ENCODE measurements at places on chromosomes 5 and 9.

DNA sequence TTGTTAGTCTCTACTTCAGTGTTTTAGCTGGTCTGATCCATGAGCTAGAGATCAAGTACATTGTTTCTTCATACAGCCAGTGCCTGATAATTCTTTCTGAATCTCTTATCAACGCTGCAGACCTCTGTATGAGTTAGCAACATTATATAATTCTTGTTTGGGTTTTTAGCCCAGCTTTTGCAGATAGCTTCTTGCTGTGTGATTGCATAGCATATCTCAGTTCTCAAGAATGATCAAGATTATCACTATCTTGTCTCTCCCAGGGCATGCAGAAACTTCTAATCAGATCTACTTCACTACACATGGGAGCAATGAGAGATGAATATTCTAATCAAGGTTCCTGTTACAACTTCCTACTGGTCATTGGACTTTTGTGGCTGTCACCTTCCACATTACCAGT, 158.3 kb downstream of the FAM174A start:
- DNase-seq: no peak

DNA sequence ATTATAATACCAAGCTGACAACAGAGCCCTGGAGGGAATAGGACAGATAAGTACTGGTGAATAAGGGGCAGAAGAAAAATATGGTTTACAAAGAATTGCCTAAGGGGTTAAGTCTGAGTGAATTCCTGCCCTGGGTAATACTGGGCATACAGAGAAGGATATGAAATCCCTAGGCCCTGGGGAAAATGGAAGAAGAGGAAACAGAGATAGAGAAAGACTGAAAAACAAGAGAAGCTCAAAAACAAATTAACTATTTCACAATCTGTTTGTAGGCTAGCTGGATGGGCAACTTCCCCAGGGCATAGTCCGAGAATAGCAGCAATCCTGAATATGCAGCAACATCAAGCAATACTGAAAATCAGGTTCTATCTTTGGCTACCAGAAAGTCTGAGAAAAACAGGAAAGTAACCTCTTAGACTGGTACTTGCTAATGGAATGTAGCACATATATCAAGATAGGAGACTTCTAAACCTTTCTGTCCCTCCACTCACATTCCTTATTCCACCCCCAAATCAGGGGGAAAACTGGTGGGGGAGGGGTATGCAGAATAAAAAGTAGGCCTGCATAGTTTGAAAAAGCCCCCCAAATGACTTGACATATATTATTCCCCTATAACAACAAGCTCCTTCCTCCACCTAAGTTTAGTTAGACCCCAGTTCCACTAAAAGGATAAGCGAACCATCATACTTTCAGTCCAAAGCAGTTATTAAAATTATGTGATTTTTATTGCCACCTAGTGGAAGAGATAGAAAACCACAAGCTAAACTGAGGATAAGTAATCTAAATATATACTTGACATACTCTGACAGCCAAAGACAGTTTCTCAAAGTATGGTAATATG, 20.6 kb downstream of the SLC38A9 start:
- no peak for DNase-seq

GRCh38 chr5:178467205-178467567, 123.0 kb downstream of the COL23A1 start:
- DNase-seq: peak; percentile 6

DNA sequence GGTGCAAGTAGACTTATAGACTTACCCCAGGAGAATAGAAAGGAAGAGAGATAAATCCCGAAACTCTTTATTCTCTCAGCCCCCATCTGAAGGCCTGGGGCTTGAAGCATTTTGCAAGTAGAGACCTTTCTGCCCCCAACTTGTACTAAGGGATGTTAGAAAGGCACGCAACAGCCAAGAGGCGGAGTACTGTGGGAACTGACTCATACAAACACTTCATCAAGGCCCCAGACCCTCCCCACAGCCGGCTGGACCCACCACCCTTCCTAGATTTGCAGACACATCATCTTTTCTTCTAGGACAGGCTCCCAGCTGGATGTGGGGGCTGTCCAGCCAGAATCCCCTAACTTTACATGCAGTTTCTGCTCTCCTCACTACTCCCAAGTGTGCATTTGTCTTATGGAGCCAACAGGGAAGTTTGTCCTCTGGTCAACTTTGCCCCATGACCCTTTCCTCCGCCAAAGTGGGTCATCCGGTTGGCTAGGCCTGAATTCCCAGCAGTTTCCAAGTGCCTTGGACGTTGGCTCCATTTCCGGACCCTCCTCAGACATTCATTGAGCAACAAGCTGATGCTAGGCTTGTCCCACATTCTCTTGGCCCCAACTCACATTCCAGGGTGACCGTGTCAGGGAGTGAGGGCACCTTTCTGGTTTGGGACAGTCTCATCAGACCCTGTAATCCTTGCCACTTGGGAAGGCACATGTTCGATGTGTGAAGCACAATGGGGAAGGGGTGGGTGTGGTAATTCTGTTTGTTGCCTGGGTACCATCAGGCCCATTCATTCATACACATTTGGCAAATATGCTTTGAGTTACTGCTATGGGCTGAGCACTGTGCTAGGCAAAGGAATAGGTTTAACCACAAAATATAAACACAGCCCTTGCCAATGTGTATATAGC, 64.6 kb downstream of the ABLIM3 start:
- DNase-seq: no peak

- DNase-seq: no peak
Observed at GRCh38 chr9:27933210-27934025, 360.1 kb upstream of the C9orf72 start.

DNA sequence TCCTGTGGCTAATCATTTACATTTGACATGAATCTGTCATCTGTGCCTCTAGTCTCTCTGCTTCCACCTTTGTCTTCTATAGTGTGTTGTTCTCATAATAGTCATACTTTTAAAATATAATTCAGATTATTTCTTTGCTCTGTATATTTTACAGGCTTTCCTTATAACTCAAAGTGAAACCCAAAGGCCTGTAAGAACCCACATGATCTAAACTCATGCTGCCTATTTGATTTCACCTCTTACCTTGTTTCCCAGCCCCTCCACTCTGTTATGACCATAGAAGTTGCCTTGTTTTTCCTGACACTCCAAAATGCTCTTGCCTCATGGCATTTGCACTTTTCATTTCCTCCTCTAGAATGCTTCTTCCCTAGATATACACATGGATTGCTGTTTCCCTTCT, 74.2 kb downstream of the COMMD10 start:
- no peak for DNase-seq

DNA sequence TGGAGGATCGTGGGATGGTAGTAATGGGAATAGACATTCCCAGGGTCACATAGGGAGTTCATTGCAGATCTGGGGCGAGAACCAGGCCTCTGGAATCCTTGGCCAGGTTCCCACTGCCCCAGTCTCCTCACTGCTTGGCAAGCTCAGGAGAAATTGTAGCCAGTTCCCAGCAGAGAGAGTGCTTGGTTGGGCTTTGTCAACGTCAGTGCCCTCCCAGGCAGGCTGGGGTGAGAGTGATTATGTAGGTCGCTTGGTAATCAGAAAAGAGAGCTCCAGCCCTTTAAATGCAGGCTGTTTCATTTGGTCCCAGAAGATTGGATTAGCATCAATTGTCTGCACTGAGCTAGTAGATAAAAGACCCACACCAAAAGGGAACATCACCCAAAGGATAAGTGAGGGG, 51.8 kb upstream of the GALNT10 start:
- DNase-seq: no peak

DNA sequence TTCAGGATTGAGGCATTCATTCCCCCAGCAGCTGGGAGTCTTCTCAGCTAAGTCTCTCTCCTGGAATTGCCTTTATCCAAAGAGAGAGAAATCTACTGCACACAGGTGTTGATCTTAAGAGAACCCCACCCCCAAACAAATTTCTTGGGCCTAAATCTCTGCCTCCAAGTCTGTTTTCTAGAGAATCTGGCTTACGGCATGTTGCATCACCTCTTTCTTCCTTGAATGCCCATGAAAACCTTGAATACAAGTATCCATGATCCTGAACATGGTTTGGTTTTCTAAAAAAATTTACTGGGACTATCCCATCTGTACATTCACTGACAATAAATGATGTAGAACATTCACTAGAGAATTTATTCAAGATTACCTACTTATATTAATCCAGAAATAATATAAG, 401.6 kb downstream of the PDE4D start:
- no peak for DNase-seq

- DNase-seq: no peak
Observed at GRCh38 chr9:117815315-117815714, 111.1 kb downstream of the TLR4 start.

DNA sequence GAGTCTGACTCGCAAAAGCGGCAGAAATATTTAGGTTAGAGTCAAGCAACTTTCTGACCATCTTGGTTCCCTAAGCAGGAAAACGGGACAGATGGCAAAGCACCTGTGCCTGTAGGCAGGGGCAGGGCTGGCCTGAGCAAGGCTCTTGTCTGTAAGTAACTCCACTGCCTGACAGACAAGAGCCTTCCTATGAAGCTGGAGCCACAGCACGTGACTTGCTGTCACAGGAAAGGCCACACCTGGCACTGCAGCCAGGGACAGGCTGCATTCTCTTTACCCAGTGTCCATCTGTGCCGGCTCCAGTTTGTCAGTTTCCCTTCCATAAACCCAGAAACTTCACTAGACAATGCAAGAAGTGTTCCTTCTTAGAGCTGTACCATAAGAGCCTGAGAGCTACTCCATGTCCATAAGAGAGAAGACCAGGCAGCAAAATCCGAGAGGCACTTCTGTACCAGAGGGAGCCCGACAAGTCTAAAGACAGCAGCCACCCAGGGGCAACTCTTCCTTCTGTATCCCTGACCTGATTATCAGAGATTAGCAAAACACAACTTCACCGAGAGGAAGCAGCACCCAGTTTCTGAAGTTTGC, 78.1 kb downstream of the GPR21 start:
- no peak for DNase-seq

DNA sequence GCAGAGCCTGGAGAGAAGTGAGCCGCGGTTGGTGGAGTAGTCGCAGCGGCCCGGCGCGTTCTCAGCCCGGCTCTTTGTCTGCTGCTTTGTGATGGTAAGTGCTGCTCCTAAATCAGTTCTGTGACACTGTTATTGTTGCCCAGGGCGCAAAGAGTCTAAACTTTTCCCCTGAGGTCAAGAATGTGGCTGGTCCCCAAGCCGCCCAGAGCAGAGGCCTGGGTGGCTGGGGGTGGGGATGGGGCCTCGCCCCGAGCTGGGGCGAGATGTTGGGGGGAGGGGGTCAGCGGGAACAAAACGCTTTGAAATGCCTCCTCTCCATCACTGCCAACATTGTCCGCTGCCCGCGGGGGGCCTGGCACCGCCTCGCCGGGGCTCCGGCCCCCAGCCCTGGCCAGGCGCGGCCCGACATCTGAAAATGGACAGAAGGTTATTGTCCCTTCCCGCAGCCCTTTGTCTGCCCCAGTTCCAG, 11.7 kb upstream of the CERCAM start:
- DNase-seq: no peak

GRCh38 chr5:106303911-106304310, 1366.8 kb downstream of the EFNA5 start:
- DNase-seq: no peak

GRCh38 chr5:172766287-172767108, 4.5 kb downstream of the DUSP1 start:
- no peak for DNase-seq

- DNase-seq: no peak
Observed at GRCh38 chr9:133640580-133641395, 4.6 kb downstream of the DBH start.

- DNase-seq: no peak
Observed at GRCh38 chr5:63293317-63293716, 668.9 kb downstream of the HTR1A start.

GRCh38 chr9:106869458-106869857, 6.5 kb downstream of the ZNF462 start:
- DNase-seq: no peak

- peak; percentile 34 for DNase-seq
Observed at GRCh38 chr5:80346055-80346454, 26.3 kb downstream of the SPZ1 start.

- peak; percentile 7 for DNase-seq
Observed at GRCh38 chr5:64690417-64691151, at the start of gene SHISAL2B. TSS of gene SHISAL2B (plus strand) at chr5:64690503. CDS start at chr5:64690624, 121 bp downstream.

- DNase-seq: no peak
Observed at GRCh38 chr5:13640270-13640669, 304.2 kb downstream of the DNAH5 start.

DNA sequence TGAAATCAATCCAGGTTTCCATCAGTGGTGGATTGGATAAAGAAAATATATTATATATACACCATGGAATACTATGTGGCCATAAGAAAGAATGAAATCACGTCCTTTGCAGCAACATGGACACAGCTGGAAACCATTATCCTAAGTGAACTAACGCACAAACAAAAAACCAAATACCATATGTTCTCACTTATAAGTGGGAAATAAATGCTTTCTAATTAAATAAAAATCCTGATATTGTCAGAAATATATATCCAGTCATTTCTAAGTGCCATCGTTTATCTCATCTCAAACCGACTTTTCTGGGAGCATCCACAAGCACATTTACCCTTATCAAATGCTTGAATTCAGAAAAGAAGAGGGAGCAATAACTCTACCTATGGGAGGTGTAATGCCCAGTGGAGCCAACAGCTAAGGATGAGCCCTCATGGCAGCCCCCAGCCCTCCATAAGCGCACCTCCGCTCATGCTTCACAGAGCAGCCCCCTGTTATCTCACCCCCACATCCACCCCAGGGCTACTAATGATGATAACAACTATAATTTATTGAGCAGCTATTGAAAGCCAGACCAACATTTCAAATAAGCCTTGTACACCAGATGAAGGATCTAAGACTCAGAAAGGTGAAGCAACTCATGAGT, 101.7 kb upstream of the SPOCK1 start:
- DNase-seq: no peak

DNA sequence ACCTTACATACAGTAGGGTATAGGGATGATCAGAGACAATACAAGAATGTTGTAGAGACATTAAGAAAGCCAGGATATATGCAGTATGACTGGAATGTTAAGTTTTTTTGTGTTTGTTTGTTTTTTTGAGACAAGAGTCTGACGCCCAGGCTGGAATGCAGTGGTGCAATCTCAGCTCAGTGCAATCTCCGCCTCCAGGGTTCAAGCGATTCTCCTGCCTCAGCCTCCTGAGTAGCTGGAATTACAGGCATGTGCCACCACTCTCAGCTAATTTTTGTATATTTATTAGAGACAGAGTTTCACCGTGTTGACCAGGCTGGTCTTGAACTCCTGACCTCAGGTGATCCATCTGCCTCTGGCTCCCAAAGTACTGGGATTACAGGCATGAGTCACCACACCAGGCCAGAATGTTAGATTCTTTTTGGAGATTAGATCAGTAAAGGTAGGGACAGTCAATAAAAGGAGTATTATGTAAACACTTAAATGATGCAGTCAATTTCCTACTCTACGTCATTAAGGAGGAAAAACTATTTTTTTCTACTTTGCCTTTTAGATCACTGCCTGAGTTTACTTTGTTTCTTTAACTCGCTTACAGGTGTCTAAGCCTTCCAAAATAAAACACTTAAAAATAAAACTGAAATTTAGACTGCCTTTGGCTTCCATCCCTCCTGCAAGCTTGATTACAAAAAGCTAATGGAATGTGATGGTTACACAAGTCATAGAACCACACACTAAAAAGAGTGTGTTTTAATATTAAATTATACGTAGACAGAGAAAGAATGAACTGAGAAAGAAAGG, 6.8 kb upstream of the HNRNPA0 start:
- no peak for DNase-seq
